ENCODE measurements at places on chromosomes 5 and 9.

DNA sequence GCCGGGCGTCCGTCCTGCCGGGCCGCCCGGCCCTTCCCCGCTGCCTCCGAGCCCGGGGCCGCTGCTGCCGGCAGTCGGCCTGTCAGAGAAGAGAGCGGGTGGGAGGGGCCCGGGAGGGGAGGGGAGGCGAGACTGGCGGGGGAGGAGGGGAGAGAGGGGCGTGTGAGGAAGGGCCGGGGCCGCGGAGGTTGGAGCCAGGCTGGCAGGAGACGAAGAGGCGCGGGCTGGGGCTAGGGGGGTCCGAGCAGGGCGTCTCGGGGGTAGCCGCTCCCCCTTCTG, 570 bp downstream of the CREBRF start:
- no peaks in the 10 kb centered on the region for H3K4me1 ChIP-seq
- peak overlapping the region; percentile 83 for H3K27ac ChIP-seq
- DNase-seq = peak; percentile 86
- H3K4me3 ChIP-seq = peak overlapping the region; percentile 97
- no peaks in the 10 kb centered on the region for H3K27me3 ChIP-seq

DNA sequence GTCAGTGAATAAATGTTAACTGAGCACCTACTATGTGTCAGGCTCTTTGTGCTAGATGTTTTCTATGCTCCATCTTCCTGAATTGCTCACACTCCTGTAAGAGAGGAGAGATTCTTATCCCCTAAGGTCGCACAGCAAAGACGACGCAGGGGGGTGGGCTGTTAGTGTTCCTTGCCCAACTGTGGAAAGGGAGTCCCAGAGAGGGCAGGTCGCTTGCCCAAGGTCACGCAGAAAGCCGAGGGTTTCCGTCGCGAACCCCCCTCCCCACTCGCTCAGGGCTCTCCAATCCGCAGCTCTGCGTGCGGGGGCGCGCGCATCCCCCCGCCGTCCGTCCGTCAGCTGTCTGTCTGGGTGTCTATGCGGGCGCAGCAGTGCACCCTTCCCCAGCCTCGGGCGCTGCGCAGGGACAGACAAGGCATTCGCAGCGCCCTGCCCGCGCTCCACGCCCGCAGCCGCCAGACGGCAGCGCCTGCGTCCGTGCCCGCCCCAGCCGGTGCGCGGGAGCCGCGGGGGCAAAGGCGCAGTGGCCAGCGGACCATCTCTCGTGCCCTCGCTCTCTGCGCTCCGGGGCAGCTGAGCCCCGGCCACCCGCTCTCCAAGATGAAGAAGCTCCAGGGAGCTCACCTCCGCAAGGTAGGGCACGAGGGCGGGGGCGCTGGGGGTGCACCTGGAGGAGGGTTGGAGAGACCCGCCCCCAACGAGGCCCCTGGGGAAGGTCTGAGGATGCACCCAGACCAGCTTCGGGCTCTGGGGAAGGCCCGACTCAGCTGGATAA, at the start of gene SLC6A7:
TSS of gene SLC6A7 (plus strand) at position 335 of the 775 bp plus-strand sequence. CDS start at position 601, 266 bp downstream.
- H3K36me3 ChIP-seq = peaks cover 9% of the 10 kb centered on the region
- peaks cover 20% of the 10 kb centered on the region for H3K27me3 ChIP-seq
- peaks cover 3% of the 10 kb centered on the region for H3K4me1 ChIP-seq
- no peak within 1 kb of the TSS for H3K27ac ChIP-seq
- peak within 1 kb of the TSS; percentile 15 for H3K4me3 ChIP-seq

DNA sequence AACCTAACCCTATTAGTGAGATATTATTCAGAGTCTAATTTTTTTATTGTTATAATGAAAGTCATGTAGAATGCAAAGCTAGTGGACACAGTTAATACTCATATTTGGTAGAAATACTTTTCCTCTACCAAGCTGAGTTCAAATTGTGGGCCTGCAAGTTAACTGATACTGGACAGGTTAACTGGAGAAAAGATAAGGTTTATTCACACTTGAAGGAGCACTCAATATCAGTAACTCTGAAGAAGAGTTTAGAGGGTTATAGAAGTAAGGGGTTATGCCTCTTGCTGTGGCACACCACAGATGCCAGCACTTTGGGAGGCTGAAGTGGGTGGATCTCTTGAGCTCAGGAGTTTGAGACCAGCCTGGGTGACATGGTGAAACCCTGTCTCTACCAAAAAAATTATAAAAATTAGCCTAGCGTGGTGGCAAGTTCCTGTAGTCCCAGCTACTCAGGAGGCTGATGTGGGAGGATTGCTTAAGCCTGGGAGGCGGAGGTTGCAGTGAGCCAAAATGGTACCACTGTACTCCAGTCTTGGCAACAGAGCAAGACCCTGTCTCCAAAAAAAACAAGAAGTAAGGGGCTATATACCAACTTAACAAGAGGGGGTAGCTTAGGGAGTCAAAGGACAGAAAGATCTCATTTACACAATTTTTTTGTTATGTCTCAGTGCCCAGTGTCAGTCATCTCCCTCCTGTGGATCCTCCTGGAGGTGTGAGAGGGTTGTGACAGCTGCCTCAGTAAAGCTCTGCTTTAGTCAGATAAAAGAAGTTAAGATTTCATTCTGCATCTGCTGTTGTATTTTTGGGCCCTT, 121.2 kb upstream of the GRHPR start:
- H3K4me3 ChIP-seq = no peak overlapping the region
- H3K27me3 ChIP-seq = no peaks in the 10 kb centered on the region
- H3K4me1 ChIP-seq = peaks cover 10% of the 10 kb centered on the region
- H3K36me3 ChIP-seq = no peaks in the 10 kb centered on the region
- H3K27ac ChIP-seq = no peak overlapping the region

GRCh38 chr5:82754759-82755158, 322.4 kb downstream of the TMEM167A start:
- H3K4me1 ChIP-seq = no peaks in the 10 kb centered on the region
- no peaks in the 10 kb centered on the region for H3K36me3 ChIP-seq
- DNase-seq = no peak
- no peak overlapping the region for H3K27ac ChIP-seq

DNA sequence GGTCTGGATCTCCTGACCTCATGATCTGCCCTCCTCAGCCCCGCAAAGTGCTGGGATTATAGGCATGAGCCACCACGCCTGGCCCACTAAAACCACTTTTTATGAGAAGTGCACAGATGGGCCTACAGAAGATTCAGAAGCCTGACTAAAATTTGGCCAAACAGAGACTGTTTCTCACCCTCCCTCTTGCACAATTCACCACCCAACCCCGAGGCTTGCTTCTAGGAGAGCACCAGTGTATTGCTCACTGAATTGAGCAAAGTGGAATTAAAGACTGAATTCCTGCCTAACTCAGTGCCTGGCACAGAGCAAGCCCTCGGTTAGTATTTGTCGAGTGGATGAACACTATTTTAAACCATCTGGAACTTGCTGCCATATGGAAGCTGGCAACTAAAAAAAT, 3.4 kb upstream of the DCTN4 start:
- H3K27ac ChIP-seq = no peak overlapping the region
- peaks cover 2% of the 10 kb centered on the region for H3K4me1 ChIP-seq
- H3K36me3 ChIP-seq = no peaks in the 10 kb centered on the region
- no peak for DNase-seq

DNA sequence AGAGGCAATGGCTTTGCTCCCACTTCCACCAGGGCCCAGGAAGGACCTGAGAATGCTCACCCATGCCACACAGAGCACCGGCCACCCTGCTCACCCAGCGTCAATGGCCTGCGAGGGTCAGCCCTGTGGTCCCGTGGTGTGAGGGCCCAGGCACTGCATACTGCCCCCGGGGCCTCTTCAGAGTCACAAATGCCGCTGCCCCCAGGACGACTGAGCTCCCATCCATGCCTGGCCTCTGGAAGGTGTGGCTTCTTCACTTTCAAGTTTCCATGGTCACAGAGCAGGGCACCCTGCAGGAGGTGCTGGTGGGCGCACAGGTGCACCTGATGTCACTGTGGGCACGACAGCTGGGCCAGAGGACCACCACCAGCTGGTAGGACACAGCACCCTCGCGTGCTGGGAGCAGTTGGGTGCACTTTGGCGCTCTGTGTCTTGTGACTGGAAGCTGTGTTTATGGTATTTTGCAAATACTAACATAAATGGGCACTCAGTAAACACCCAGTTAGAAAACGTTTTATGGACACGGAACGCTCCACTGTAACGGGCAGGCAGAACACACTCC, 12.5 kb upstream of the ZDHHC11 start:
- no peaks in the 10 kb centered on the region for H3K36me3 ChIP-seq
- H3K27me3 ChIP-seq = peaks cover 2% of the 10 kb centered on the region
- no peak overlapping the region for H3K4me3 ChIP-seq
- no peak for DNase-seq
- peaks cover 3% of the 10 kb centered on the region for H3K4me1 ChIP-seq

DNA sequence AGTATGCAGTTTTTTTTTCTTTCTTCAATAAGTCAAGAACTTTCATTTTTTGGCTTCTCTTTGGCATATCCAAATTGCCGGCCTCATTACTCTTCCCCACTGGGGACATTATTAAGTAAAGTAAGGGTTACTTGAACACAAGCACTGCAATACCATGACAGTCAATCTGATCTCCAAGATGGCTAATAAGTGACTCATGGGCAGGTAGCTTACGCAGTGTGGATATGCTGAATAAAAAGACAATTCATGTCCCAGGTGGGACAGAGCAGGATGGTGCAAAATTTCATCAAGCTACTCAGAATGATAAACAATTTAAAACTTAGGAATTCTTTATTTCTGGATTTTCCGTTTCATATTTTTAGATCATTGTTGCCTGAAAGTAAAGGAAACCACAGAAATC, 671.8 kb downstream of the ACTL7B start:
- H3K27me3 ChIP-seq = no peaks in the 10 kb centered on the region
- H3K4me1 ChIP-seq = no peaks in the 10 kb centered on the region
- DNase-seq = no peak
- H3K4me3 ChIP-seq = no peak overlapping the region
- no peak overlapping the region for H3K27ac ChIP-seq
- peaks cover 5% of the 10 kb centered on the region for H3K36me3 ChIP-seq

GRCh38 chr9:127874301-127875221, 2.9 kb downstream of the AK1 start:
- no peak for DNase-seq
- H3K27me3 ChIP-seq = peaks cover 13% of the 10 kb centered on the region
- peaks cover 4% of the 10 kb centered on the region for H3K36me3 ChIP-seq
- peak overlapping the region; percentile 34 for H3K4me3 ChIP-seq

DNA sequence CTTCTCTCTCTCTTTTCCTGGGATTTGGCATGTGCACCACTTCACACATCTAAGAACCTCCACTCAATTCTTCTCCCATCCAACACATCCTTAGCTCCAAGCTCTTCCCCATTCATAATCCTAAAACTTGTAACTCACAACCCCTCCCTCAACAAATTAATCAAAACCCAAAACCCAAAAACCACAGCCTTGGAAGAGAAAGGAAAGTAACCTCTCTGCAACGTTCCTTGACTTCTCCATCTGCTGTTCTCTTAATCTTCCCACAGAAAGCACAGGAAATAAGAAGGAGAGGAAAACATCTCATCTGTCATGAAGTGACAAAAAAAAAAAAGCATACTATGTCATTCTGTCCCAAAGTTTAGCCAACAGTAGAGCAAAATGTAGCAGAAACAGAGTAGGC, 66.2 kb downstream of the DRD1 start:
- peaks cover 6% of the 10 kb centered on the region for H3K36me3 ChIP-seq
- DNase-seq = no peak
- no peaks in the 10 kb centered on the region for H3K27me3 ChIP-seq
- H3K4me1 ChIP-seq = no peaks in the 10 kb centered on the region
- H3K4me3 ChIP-seq = no peak overlapping the region
- no peak overlapping the region for H3K27ac ChIP-seq

DNA sequence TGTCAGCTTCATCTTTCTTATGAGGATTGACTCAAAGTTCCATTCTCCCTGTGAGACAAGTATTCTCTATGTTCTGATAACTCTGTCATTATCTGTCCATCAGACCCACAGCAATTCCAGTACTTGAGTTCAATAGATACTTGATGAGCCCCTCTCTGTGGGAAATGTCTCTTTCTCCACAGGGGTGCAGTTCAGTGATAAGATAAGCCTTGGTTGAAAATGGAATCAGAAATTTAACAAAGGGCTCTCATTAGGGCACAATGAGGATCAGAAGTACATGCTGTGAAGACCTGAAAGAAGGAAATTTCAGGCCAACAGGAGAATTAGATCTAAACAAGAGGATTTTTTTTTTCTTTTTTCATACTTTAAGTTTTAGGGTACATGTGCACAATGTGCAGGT, 737.3 kb downstream of the MTRR start:
- no peak for DNase-seq
- H3K36me3 ChIP-seq = no peaks in the 10 kb centered on the region
- H3K27me3 ChIP-seq = peaks cover 2% of the 10 kb centered on the region
- no peak overlapping the region for H3K27ac ChIP-seq
- no peak overlapping the region for H3K4me3 ChIP-seq
- peaks cover 7% of the 10 kb centered on the region for H3K4me1 ChIP-seq

DNA sequence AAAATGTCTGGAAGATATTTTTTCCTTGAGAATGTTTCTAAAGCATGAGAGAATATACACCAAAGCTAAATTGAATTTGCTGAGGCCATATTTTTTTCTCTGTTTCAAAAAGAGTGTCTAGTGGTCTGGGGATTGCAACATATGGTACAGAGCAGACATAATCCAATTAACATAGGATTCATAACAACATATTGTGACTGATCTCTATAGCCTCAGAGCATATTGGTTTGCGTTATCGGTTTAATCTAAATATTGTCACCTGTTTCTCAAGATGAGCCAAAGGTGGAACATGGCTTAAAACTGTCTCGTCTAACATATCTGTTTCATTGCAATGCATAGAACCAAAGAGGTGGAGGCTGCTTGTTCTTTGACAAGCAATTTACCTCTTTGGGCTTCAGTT, 3.9 kb downstream of the PPP3R2 start:
- DNase-seq = no peak
- H3K36me3 ChIP-seq = no peaks in the 10 kb centered on the region
- no peak overlapping the region for H3K4me3 ChIP-seq
- H3K4me1 ChIP-seq = no peaks in the 10 kb centered on the region
- H3K27me3 ChIP-seq = no peaks in the 10 kb centered on the region

GRCh38 chr5:12625667-12626263, 721.5 kb upstream of the CTNND2 start:
- H3K4me1 ChIP-seq = no peaks in the 10 kb centered on the region
- H3K27ac ChIP-seq = no peak overlapping the region

- H3K27me3 ChIP-seq = no peaks in the 10 kb centered on the region
- H3K4me3 ChIP-seq = no peak overlapping the region
- H3K36me3 ChIP-seq = peaks cover 4% of the 10 kb centered on the region
- DNase-seq = no peak
- no peak overlapping the region for H3K27ac ChIP-seq
These were observed 1369.8 kb upstream of the CDH9 start for GRCh38 chr5:28408186-28408585.

DNA sequence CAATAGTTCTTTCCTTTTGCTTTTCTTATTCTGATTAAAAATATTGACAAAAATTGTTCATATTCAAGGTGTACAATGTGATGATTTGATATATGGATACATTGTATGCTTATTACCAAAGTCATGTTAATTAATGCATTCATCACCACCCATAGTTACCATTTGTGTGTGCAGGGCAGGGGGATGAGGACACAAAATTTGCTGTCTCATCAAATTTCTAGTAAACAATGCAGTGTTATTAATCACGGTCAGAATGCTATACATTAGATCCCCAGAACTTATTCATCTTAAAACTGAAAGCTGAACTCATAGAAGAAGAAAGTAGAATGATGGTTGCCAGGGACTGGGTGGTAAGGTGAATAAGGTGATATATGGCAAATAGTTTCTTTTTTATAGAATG, 303.7 kb upstream of the SLC24A2 start:
- H3K27ac ChIP-seq = no peak overlapping the region
- no peaks in the 10 kb centered on the region for H3K27me3 ChIP-seq
- DNase-seq = no peak
- H3K4me1 ChIP-seq = no peaks in the 10 kb centered on the region
- peaks cover 8% of the 10 kb centered on the region for H3K36me3 ChIP-seq

- DNase-seq = peak; percentile 66
- H3K36me3 ChIP-seq = no peaks in the 10 kb centered on the region
- peak within 1 kb of the TSS; percentile 72 for H3K27ac ChIP-seq
- H3K27me3 ChIP-seq = peaks cover 4% of the 10 kb centered on the region
- H3K4me3 ChIP-seq = peak within 1 kb of the TSS; percentile 90
- H3K4me1 ChIP-seq = peaks cover 4% of the 10 kb centered on the region
These were observed at the start of gene SNCAIP for GRCh38 chr5:122311961-122312590. TSS of gene SNCAIP (plus strand) at chr5:122312237. CDS start at chr5:122391135, 78,898 bp downstream.
